ENCODE measurements at places on chromosomes 2 and 18. TPM values are rescaled to one million over a fixed set of nuclear protein-coding genes. Genes with fewer than 3 reads are reported as not detected.
A peak's percentile ranks its signal among the peaks of the same experiment; 100 is the strongest.

CKAP2L gene
- total RNA-seq = 62.2 TPM

DNA sequence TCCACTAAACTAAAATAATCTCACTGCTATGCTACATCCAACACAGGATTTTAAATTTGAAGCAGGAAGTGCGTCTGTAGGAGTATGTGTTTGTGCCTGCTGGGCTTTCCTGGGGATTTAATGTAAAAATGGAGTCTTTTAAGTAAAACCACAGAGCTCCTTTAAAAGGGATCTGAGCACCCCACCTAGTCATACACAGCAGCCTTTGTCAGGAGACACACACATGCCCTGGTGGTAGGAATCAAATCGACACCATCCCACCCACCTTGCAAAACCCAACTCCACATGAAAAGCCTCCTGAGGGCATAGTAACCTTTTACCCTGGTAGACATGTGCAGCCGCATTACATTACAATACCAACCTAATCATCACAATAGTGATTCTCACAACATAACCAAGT, 29.1 kb downstream of the UXS1 start:
- H3K36me3 ChIP-seq = peaks cover 26% of the 10 kb centered on the region
- H3K4me1 ChIP-seq = peaks cover 55% of the 10 kb centered on the region
- no peak for DNase-seq
- H3K4me3 ChIP-seq = no peak overlapping the region

GRCh38 chr2:37816686-37817085, 108.4 kb upstream of the RMDN2 start:
- no peak overlapping the region for H3K27ac ChIP-seq
- DNase-seq = no peak
- H3K36me3 ChIP-seq = peaks cover 4% of the 10 kb centered on the region
- H3K4me3 ChIP-seq = no peak overlapping the region

DNA sequence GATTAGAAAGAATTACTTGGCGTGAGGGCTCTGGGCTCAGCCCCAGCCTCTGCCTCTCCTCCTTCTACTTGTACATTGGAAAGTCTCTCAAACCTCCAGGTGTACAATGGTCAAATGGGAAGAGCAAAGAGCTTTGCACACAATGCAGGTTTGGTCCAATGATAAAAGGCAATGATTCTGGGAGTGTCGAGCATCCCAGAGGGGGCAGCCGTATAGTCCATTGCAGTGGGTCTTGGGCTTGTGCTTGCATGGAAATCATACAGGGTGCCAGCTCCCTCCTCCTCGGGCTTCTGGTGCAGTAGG, 98.0 kb upstream of the NCK2 start:
- peaks cover 12% of the 10 kb centered on the region for H3K27me3 ChIP-seq
- DNase-seq = no peak
- no peak overlapping the region for H3K27ac ChIP-seq
- no peak overlapping the region for H3K4me3 ChIP-seq
- H3K4me1 ChIP-seq = no peaks in the 10 kb centered on the region

SCTR gene
- not detected for total RNA-seq

- DNase-seq = no peak
- H3K36me3 ChIP-seq = peaks cover 8% of the 10 kb centered on the region
- no peak overlapping the region for H3K4me3 ChIP-seq
These were observed 2.0 kb upstream of the TUBB6 start for GRCh38 chr18:12305930-12306629.

- no peak for DNase-seq
- no peak overlapping the region for H3K4me3 ChIP-seq
- no peaks in the 10 kb centered on the region for H3K27me3 ChIP-seq
- no peak overlapping the region for H3K27ac ChIP-seq
- H3K36me3 ChIP-seq = no peaks in the 10 kb centered on the region
These were observed 22.2 kb downstream of the SNORC start for GRCh38 chr2:232892221-232892620.

GRCh38 chr2:72695676-72696075, 130.2 kb downstream of the EXOC6B start:
- H3K36me3 ChIP-seq = peaks cover 2% of the 10 kb centered on the region
- H3K4me1 ChIP-seq = no peaks in the 10 kb centered on the region
- no peak overlapping the region for H3K27ac ChIP-seq

- H3K4me3 ChIP-seq = peak overlapping the region; percentile 90
- H3K4me1 ChIP-seq = peaks cover 58% of the 10 kb centered on the region
- DNase-seq = peak; percentile 71
- peak overlapping the region; percentile 97 for H3K27ac ChIP-seq
- peaks cover 20% of the 10 kb centered on the region for H3K36me3 ChIP-seq
These were observed 67.5 kb downstream of the SPATS2L start for GRCh38 chr2:200373973-200374416.

DNA sequence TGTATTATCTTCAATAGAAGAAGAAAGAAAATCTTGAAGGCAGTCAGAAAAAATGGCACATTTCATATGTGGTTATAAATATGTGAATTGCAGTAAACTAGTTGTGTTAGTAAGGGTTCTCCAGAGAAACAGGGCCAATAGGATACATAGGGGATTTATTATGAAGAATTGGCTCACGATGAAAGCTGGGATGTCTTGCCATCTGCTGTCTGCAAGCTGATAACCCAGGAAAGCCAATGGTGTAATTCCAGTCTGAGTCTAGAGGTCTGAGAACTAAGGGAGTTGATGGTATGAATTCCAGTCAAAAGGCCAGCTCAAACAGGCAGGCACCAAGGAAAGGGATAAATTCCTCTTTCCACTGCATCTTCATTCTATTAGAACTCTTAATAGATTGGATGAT, 362.4 kb downstream of the KCNJ3 start:
- no peak overlapping the region for H3K4me3 ChIP-seq
- DNase-seq = no peak
- no peaks in the 10 kb centered on the region for H3K4me1 ChIP-seq
- H3K27ac ChIP-seq = no peak overlapping the region

DNA sequence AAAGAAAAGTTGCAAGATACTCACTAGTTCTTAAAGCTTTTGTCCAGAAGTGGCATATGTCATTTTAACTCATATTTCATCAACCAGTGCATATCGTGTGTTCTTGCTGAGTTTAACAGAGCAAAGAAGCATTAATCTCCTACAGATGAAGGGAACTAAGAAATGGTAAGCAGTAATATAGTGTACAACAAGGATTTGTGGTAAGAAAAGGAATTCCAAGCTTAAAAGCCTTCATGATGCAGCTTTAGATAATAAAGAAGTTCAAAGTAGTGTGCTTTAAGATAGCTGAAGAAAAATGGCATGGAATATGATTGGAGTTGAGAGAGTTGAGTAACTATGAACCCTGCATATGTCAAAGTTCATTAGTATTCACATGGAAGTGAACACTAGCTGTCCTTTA, 649.8 kb upstream of the FSHR start:
- H3K36me3 ChIP-seq = no peaks in the 10 kb centered on the region
- H3K27ac ChIP-seq = no peak overlapping the region
- no peak for DNase-seq
- no peaks in the 10 kb centered on the region for H3K27me3 ChIP-seq

DNA sequence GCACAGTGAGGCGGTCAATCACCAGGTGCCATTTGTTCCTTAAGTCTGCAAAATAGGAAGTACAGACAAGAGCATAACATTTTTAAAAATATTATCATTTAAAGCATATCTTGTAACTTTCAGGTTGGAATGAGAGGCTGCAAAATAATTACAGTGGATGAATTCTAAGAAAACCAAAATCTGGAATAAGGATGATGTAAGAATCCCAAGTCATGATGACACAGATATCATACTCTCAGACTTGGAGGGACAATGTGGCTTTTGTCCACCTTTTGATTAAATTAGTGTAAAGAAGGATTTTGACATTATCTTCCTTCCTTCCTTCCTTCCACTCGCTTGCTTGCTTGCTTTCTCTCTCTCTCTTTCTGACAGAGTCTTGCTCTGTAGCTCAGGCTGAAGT, 244.4 kb downstream of the NAPG start:
- peaks cover 10% of the 10 kb centered on the region for H3K4me1 ChIP-seq
- peaks cover 37% of the 10 kb centered on the region for H3K27me3 ChIP-seq
- no peak overlapping the region for H3K4me3 ChIP-seq

LRATD1 gene
- total RNA-seq = not detected

- H3K27ac ChIP-seq = no peak overlapping the region
- H3K4me3 ChIP-seq = no peak overlapping the region
- H3K4me1 ChIP-seq = no peaks in the 10 kb centered on the region
- no peak for DNase-seq
- H3K36me3 ChIP-seq = no peaks in the 10 kb centered on the region
These were observed 582.6 kb downstream of the NRXN1 start for GRCh38 chr2:50449306-50449705.

- no peak overlapping the region for H3K4me3 ChIP-seq
- H3K36me3 ChIP-seq = peaks cover 11% of the 10 kb centered on the region
- H3K27me3 ChIP-seq = no peaks in the 10 kb centered on the region
- no peak for DNase-seq
- peaks cover 36% of the 10 kb centered on the region for H3K4me1 ChIP-seq
These were observed 31.2 kb upstream of the GALM start for GRCh38 chr2:38634684-38635083.

GRCh38 chr2:163556511-163556910, 179.3 kb downstream of the FIGN start:
- H3K4me3 ChIP-seq = no peak overlapping the region
- no peak for DNase-seq
- no peaks in the 10 kb centered on the region for H3K27me3 ChIP-seq
- H3K4me1 ChIP-seq = no peaks in the 10 kb centered on the region

FZD7 gene
- total RNA-seq = 0.18 TPM

GRCh38 chr2:72438364-72438763, 290.7 kb upstream of the CYP26B1 start:
- no peaks in the 10 kb centered on the region for H3K27me3 ChIP-seq
- H3K36me3 ChIP-seq = peaks cover 11% of the 10 kb centered on the region
- no peak for DNase-seq
- no peak overlapping the region for H3K27ac ChIP-seq
- H3K4me3 ChIP-seq = no peak overlapping the region

- H3K4me1 ChIP-seq = peaks cover 19% of the 10 kb centered on the region
- H3K36me3 ChIP-seq = peaks cover 48% of the 10 kb centered on the region
- no peaks in the 10 kb centered on the region for H3K27me3 ChIP-seq
- DNase-seq = no peak
These were observed 47.2 kb downstream of the EIF2AK3 start for GRCh38 chr2:88580088-88580487.

DNA sequence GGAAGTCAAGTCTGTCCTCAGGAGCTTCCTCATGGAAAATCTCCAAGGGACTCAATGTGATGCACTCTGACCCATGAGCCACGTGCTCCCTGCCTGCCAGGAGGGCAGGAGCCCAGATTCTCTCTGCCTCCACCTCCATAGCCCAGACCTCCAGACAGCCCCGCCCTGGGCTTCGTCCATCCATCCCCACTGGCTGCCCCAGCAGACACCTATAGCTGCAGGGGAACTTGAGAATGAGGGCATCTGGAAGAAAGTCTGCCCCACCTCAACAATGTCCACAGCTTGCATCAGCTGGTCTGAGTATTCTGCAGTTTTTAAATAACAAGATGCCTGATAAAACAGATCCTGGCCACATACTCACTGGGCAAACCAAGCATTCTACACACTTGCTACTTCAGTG, 418.8 kb upstream of the SMIM21 start:
- H3K4me1 ChIP-seq = no peaks in the 10 kb centered on the region
- H3K27me3 ChIP-seq = no peaks in the 10 kb centered on the region
- no peak overlapping the region for H3K27ac ChIP-seq
- DNase-seq = no peak
- no peak overlapping the region for H3K4me3 ChIP-seq

- H3K4me1 ChIP-seq = no peaks in the 10 kb centered on the region
- no peak overlapping the region for H3K27ac ChIP-seq
- peaks cover 4% of the 10 kb centered on the region for H3K27me3 ChIP-seq
- H3K36me3 ChIP-seq = no peaks in the 10 kb centered on the region
These were observed 532.7 kb upstream of the POU3F3 start for GRCh38 chr2:104321116-104321795.

SLC4A3 gene
- total RNA-seq = not detected

GKN2 gene
- not detected for total RNA-seq

FOXI3 gene
- total RNA-seq = not detected

NAT8 gene
- not detected for total RNA-seq

GRCh38 chr18:11258039-11258610, 108.8 kb upstream of the PIEZO2 start:
- no peaks in the 10 kb centered on the region for H3K36me3 ChIP-seq
- no peak overlapping the region for H3K27ac ChIP-seq
- no peaks in the 10 kb centered on the region for H3K27me3 ChIP-seq
- no peaks in the 10 kb centered on the region for H3K4me1 ChIP-seq
- no peak overlapping the region for H3K4me3 ChIP-seq
- DNase-seq = no peak

DNA sequence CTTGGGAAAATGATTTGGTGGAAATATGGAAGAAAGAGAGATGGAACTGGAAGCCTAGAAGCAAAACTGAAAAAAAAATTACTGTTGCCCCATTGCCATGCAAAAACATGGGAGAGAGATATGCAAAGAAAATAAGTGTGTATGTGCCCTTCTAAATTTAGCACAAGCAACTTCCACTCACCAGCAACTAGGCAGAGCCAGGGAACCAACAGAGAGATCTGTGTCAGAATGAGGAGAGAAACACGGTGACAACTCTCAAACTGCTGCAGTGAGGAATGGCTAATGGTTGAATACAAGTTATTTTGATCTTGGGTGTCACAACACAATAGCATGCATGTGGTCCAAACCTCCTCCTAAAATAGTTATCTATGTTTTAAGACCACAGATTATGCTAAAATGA, 10.9 kb downstream of the DSC2 start:
- H3K27ac ChIP-seq = no peak overlapping the region
- no peaks in the 10 kb centered on the region for H3K27me3 ChIP-seq
- H3K36me3 ChIP-seq = no peaks in the 10 kb centered on the region
- DNase-seq = no peak

GRCh38 chr2:191933307-191934105, 86.6 kb upstream of the CAVIN2 start:
- no peak overlapping the region for H3K4me3 ChIP-seq
- no peaks in the 10 kb centered on the region for H3K4me1 ChIP-seq
- H3K27ac ChIP-seq = no peak overlapping the region
- H3K27me3 ChIP-seq = peaks cover 21% of the 10 kb centered on the region
- H3K36me3 ChIP-seq = no peaks in the 10 kb centered on the region
- DNase-seq = no peak

POTEC gene
- total RNA-seq = not detected

GRCh38 chr2:9770308-9771100, 72.8 kb upstream of the TAF1B start:
- H3K4me3 ChIP-seq = no peak overlapping the region
- H3K27me3 ChIP-seq = no peaks in the 10 kb centered on the region
- no peaks in the 10 kb centered on the region for H3K36me3 ChIP-seq
- peak; percentile 78 for DNase-seq

- H3K27me3 ChIP-seq = peaks cover 37% of the 10 kb centered on the region
- H3K4me1 ChIP-seq = peaks cover 4% of the 10 kb centered on the region
- DNase-seq = no peak
- no peak overlapping the region for H3K4me3 ChIP-seq
- no peaks in the 10 kb centered on the region for H3K36me3 ChIP-seq
- H3K27ac ChIP-seq = no peak overlapping the region
These were observed 299.6 kb downstream of the AGPS start for GRCh38 chr2:177692042-177692782.

- no peaks in the 10 kb centered on the region for H3K36me3 ChIP-seq
- no peak overlapping the region for H3K27ac ChIP-seq
- H3K4me1 ChIP-seq = no peaks in the 10 kb centered on the region
- DNase-seq = no peak
- H3K27me3 ChIP-seq = peaks cover 29% of the 10 kb centered on the region
These were observed 138.5 kb upstream of the DLX2 start for GRCh38 chr2:172241222-172241621.

- H3K27me3 ChIP-seq = peaks cover 4% of the 10 kb centered on the region
- H3K4me3 ChIP-seq = peak overlapping the region; percentile 88
- no peak for DNase-seq
- peak overlapping the region; percentile 93 for H3K27ac ChIP-seq
- peaks cover 13% of the 10 kb centered on the region for H3K4me1 ChIP-seq
These were observed 1.0 kb downstream of the DNPEP start for GRCh38 chr2:219386532-219387280.

COL3A1 gene
- 0.23 TPM for total RNA-seq

Data from activated CD8-positive, alpha-beta memory T cell treated with anti-CD3 and anti-CD28 coated beads, Interleukin-2, amount 10 ng/mL, durations not matched to agents 7 days and 5 days (primary cell).